ENCODE measurements at places on chromosomes 1 and 21.

GRCh38 chr1:91166106-91166712 lies 144.4 kb upstream of the ZNF644 start:
- DNase-seq: peak; percentile 69

DNA sequence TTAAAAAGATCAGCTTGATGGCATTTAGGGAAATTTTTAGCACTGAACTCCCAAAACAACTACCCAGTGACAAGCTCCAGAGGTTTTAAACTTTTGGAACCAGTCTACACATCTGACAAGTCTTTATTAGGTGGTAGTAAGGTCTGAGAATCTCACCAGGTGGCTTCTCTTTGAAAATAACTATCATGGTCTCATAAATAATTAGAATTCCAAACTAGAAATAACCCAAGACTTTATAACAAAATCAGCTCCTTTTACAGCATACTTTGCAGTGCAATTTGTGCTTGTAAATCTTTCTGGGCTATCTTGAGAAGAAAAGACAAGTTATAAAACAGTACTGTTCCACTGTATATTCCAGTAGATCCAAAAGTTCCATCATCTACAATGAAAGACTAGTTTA lies 108.7 kb downstream of the LTN1 start:
- DNase-seq: peak; percentile 13

- DNase-seq: no peak
Observed at GRCh38 chr21:42520628-42521253, 7.1 kb downstream of the SLC37A1 start.

DNA sequence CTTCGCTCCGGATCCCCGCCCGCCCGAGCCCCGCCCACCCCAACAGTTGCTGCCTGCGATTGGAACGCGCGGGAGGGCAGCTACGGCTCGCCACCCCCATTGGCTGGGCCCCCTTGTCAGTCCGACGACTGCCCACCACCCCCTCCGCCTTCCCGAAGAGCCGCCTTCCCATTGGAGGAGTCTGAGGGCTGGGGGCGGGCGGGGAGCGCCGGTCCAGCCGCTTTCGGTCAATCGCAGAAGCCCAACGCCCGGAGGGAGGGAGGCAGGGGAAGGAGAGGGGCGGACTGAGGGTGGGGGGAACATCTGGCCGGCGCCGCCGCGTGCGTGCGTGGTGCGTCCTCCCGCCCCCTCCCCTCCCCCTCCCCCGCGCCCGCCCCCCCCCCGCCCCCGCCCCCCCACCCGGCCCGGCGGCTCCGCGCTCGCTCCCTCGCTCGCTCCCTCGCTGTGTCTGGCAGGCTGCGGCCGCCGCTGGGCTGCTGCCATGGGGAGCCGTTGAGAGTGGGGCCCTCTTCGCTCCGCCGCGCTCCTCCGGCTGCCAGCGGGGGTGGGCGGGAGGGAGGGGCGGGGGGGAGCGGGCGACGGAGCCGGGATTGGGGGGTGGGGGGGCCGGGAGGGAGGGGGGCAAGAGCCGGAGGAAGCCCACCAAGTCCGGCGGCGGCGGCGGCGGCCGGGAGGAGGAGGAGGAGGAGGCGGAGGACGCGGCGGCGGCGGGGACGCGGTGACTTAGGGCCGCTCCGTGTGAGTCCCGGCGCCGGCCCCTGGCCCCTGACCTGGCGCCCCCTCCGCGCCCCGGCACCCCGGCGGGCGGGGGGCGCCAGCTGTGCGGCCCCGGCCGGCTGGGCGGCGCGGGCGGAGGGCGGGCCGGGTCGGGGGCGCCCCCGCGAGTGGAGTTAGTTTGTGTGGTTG lies 2.6 kb upstream of the ZBTB18 start:
- DNase-seq: peak; percentile 96

GRCh38 chr1:174058624-174059023 lies 36.5 kb upstream of the RC3H1 start:
- DNase-seq: no peak

DNA sequence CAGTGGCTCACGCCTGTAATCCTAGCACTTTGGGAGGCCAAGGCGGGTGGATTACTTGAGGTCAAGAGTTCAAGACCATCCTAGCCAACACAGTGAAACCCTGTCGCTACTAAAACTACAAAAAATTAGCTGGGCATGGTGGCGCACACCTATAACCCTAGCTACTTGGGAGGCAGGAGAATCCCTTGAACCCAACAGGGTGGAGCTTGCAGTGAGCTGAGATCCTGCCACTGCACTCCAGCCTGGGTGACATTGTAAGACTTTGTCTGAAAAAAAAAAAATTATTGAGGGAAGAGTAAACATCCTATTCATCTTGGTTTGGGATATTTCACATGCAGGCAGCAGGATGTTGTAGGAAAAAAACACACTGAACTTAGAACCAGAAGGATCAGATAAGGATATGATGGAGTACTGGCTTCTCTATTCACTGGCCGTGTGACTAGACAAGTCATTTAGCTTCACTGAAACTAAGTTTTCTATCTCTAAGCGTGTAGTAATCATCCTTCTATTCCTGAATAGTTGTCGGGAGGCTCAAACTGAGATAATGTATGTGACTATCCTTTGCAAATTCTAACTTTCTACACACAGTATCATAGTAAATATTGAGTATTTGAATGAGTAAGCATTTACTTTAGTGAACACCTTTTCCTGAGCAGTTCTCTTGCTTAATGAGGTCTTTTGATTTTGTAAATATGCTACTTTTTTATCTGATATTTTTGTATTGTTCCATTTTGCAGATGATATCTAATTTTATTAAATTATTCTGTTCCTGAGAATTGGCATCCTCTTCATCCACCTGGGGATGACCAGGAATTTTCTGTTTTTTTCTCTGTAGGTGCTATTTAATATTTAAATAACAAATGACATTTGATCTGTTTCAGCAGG lies 18.2 kb downstream of the CAP1 start:
- no peak for DNase-seq

GRCh38 chr1:60911966-60912697 lies 170.2 kb upstream of the NFIA start:
- no peak for DNase-seq

DNA sequence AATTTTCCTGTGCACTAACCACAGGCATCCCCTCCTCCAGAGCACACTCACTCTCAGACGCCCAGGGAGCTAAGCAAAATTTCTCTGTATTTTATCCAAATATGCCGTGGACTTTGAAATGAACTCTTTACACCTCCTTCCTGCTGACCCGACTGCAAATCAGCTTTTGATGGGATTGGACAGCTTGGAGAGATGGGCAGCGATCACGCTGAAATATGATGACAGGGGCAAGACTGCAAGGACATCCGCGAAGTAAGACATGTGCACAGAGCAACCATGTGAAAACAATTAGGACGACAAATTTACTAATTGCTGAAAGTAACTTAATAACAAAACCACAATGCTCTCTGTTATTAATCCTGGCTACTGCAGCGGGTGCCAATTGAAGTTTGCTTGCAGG lies 64.6 kb upstream of the CLDN14 start:
- DNase-seq: no peak

DNA sequence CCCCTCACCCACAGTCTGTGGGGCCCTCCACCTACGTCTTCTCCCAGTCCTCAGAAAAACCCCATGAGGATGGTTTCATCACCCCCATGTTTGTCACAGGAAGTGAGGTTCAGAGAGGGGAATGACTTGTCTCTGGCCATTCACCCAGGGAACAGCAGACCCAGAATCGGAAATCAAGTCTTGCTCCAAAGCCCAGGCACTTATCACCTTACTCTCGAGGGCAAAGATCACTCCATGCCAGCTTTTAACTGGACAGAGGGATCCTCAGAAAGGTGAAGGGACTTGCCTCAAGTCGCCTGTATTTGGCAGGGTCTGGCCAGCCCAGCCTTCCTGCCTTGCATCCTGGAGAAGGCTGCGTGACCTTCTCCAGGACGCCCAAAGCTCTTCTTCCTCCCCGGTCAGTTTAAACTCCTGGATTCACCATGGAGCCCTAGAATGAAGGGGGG lies 57.9 kb upstream of the SSBP3 start:
- DNase-seq: no peak

GRCh38 chr1:155272466-155273342 lies 600 bp downstream of the CLK2 start:
- DNase-seq: peak; percentile 39

DNA sequence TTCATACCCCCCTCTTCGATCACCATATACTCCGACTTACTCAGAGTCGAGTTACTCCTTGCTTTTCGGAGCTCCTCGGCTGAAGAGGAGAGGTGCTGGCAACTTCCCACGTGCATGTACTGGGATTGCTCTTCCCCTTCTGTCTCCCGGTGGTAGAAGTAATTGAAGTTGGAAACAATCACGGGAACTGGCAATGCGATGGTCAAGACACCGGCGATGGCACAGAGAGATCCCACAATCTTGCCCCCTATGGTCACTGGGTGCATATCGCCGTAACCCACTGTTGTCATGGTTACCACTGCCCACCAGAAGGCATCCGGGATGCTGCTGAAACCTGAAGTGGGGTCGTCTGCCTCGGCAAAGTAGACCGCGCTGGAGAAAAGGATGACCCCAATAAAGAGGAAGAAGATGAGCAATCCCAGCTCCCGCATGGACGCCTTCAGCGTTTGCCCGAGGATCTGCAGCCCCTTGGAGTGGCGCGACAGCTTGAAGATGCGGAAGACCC lies 1.5 kb downstream of the KCNA3 start:
- DNase-seq: no peak

DNA sequence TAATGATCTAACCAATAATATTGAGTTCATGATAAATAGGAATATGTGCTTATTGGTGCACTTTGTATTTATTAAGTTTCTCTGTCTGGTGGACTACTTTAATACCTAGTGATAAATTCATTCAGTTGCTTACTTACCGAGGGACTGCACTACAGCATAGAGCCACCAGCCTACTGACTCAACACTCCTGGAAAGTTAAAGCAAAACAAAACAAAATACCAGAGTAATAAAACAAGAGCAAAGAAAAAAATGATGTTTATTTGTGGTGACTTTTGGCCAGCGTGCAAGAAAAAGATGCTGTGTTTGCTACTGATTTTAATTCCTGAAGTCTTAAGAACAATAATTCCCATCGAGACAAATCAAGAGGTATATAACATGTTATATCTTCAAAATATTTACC lies 586.3 kb downstream of the PLA2G4A start:
- DNase-seq: no peak

DNA sequence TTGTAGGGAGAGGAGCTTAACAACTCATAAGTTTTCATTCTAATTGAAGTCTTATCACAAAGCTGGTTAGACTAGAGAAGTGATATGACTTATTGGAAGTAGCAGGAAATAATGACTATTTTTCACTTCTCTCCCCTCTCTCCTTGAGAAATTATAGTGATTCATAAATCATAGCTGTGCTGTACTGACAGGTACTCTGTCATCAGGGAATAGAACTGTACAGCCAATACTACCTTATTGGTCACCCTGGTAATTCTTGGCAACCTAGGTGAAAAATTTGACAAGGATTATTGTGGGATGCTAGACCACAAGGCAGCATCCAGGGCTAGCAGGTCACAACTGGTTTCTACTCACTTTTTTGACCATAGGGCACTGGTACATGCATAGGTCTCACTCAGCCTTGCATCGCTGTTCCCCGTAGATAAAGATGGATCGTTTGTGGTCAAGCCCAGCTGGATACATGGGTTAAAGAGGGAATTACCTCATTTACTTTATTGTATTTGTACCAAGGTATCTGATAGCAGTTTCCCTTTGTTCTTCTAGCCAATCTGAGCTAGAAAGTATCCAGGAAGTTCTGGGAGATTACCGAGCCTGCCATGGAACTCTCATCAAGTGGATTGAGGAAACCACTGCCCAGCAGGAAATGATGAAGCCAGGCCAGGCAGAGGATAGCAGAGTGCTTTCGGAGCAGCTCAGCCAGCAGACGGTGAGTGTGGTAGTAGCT lies 113.6 kb downstream of the MACF1 start:
- peak; percentile 5 for DNase-seq

GRCh38 chr1:10583641-10584040 lies 108.9 kb downstream of the PEX14 start:
- peak; percentile 65 for DNase-seq

- no peak for DNase-seq
Observed at GRCh38 chr1:184219414-184219813, 167.4 kb upstream of the C1orf21 start.

DNA sequence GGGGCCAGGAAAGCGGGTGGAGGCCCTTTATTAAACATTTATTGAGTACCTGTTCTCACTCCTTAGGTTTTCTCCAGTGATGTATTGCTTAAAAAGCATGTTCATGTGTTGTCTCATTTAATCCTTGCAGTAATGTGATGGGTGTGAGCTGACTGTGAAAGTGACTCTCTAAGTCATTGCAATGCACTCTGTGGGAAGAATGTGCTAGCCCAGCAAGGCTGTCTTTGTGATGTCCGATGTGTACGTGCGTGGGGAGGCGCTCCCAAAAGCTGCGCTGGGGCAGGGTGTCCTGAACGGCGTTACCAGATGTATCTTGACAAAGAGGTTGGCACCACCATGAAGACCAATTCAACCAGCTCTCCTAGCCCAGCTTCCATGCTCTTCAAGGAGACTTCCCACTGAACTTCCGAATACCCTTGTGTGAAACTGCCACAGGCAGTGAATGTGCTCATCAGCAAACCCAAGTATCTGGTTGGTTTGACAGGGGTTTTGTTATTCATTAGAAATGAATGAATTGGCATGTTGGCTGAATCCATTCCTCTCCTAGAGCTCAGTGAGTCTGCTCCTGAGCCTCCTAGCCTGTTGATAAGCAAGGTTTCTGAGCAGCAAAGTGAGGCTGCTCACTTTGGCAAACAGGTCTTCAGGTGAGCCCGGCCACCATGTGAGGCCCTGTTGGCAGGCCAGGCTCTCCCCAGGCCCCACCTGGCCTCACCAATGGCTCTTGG lies 28.0 kb downstream of the NUAK2 start:
- no peak for DNase-seq

GRCh38 chr1:165645654-165646366 lies 14.8 kb downstream of the MGST3 start:
- DNase-seq: no peak

DNA sequence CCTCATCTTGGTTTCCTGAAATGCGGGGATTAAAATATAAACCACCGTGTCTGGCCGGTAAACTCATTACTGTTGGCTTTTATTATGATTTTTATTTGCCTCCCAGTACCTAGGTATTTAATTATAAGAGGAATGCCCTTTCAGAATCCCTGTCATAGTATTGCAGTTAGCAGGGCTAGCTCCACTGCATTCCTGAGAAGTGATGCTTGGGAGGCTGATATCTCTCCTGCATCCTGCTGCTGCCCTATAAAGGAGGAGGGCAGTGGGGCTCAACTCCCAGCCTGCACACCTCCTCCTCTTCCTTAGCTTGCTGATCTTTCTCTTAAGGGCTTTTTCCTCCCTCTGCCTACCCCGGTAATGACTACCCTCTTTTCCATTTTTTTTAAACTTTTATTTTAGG lies 19.9 kb upstream of the DISC1 start:
- no peak for DNase-seq

Measured in KBM-7 (cell line).